ENCODE measurements at places on chromosomes 5 and 9.

DNA sequence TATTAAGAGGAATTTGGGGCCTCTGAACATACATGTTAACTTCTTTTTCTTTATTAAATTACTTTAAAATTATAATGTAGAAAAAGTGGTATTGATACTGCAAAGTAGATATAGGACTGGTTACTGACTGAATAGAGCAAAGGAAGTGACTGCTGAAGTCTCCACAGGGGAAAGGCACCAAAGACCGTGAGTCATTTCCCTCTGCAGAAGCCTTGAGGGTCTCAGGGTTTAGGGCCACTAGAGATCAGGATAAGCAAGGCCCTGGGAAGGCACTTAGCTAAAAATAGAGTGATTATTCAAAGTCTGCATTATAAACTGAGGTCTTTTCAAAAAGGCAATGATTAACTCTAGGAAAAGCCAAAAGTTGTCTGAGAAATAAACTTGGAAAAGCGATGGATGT lies 44.7 kb upstream of the ITGA1 start:
- no peak for DNase-seq

DNA sequence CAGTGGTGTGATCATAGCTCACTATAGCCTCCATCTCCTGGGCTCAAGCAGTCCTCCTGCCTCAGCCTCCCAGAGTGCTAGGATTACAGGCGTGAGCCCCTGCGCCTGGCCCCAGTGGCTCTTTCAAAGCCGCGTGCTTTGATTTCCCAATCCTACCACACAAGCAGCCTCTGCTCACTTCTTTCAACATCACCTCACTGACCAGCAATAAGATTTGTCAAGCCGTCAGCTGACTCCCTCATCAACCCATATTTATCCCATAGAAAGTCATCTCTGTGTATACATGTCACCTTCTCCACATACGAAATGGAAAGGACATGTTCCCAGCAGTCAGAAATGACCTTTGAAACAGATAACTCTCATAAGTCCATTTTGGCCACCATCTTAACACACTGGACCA lies 26.0 kb downstream of the SLC31A2 start:
- no peak for DNase-seq

DNA sequence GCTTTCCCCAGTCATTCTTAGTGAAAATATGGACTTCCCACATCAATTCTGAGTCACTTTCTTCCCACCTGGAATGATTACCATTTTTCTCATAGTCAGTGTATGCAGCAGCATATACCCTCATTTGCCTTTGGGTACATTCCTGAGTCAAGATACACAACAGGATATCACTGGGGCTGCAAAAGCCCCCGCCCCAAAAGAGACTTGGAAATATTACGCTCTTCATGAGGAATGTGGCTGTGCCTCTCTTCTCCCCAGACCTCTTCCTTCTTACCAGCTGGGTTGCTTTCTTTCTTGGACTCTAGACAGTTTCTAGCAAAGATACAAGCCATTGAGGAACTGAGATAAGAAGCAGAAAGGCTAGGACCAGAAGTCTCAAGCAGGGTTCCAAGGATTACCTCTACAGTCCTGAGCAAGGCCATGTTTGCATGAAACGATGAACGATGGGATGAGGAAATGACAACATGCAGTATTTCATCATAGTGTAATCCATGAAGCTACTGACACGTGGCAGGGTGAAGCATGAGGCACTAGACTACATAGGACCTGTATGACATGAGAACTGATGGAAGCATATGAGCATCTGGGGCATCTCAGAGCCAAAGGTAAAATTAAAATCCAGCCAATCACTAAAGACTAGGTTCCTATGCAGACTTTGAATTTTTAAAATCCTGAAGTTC lies 218.1 kb downstream of the RAB3C start:
- DNase-seq, result no peak

GRCh38 chr5:109805472-109805871 lies 115.7 kb downstream of the MAN2A1 start:
- no peak for DNase-seq

DNA sequence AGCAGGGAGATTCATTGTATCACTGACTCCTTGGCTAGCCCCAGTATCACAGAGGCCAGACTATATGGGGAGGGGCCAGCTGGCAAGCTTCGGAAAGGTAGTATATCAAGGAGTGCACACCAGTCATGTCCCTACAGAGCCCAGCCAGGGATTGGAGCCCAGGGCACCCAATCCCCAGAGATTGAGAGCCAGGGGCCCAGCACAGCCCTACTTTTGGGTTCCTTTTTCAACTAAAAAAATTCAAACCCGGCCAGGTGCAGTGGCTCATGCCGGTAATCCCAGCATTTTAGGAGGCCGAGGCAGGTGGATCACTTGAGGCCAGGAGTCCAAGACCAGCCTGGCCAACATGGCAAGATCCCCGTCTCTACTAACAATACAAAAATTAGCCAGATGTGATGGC lies 5.4 kb upstream of the MYORG start:
- DNase-seq, result no peak

DNA sequence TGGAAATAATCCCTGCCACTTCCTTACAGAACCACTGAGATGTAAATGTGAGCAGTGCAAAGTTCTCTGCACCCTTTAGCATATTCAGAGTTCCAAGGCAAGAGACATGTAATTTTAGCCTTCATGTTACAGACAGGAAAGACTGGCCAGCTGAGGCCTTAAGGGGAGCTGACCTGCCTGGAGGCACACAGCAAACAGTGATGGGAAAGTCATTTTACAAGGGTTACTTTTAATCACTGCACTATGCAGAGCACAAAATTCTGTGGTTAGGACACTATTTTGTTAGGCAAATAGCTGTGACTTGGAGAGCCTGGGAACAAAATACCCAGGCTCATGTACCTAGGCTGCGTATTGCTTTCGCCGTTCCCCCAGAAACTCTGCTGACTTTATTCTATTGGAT lies 30.2 kb upstream of the TNIP1 start:
- DNase-seq, result no peak

GRCh38 chr5:161700065-161700464 lies 14.5 kb downstream of the GABRA6 start:
- DNase-seq, result no peak

GRCh38 chr9:36112516-36112915 lies 24.0 kb upstream of the GLIPR2 start:
- DNase-seq, result no peak

DNA sequence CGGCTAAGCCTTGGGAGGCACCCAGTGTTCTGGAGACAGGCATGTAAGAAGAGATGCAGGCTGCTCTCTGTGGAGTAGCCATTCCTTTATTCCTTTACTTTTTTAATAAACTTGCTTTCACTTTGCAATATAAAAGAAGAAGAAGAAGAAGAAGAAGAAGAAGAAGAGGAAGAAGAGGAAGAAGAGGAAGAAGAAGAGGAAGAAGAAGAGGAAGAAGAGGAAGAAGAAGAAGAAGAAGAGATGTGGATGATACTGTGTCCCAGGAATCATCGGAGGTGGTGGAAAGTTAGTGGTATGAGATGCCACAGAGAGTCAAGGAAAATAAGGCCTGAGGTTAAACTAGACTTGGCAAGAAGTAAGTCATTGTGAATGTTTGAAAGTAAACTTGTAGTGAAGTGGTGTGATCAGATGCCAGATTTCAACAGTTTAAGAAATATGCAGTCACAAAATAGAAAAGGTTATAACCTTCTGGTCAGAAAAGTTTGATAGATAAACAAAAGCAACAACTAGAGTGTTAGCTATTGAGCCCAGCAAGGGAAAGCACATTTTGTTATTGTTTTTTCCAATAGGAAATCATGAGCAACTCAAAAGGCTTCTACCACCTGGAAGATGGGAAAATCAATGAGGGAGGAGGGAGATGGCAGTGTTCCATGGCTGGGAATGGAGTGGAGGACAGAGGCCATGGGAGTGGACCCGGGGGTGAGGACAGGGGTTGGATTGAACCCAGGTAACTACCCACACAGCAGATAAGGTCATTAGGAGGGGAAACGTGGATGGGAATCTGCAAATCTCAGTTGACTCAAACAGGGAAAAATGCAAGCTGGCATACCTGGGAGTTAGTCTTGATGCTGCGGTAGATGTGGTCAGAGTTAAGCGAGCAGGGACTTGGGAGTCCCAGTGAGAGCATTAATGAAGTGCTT lies 16.8 kb downstream of the AOPEP start:
- DNase-seq, result no peak

DNA sequence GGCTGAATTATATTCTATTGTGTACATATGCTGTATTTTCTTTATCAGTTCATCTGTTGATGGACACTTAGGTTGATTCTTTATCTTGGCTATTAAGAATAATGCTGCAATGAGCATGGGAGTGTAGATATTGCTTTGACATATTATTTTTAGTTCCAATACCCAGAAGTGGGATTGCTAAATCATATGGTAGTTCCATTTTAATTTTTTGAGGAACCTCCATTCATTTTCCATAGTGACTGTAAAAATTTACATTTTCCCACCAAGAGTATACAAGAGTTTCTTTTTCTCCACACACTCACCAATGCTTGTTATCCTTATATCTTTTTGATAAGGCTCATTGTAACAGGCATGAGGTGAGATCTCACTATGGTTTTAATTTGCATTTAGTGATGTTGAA lies 19.4 kb downstream of the JAK2 start:
- DNase-seq, result no peak

- no peak for DNase-seq
Observed at GRCh38 chr5:58240322-58240721, 219.6 kb downstream of the PLK2 start.

- DNase-seq, result no peak
Observed at GRCh38 chr5:72857396-72857795, 40.9 kb downstream of the TNPO1 start.

All from liver (tissue), 10 donors.